ENCODE measurements at places on chromosomes 2 and 18.

GRCh38 chr2:130891966-130892365 is 55.3 kb downstream of the ARHGEF4 start:
- DNase-seq = no peak

DNA sequence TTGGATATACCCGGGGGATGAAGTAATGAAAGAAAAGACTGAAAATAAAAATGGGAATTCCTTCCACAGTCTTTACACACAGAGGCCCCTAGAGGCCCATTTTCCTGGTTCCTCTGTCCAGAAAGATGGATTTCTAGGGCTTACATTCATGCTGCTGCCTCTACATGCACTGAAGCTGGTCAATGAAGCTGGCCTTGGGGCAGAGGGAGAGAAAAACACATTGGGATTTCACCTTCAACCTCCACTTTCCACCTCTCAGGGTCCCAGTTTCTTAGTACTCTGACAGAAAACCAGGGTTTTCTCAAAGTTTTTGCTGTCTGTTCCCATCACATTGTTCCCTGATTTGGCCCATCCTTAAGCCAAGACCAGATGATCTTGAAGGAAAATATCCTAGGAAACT is 154.6 kb upstream of the ZSWIM2 start:
- no peak for DNase-seq

DNA sequence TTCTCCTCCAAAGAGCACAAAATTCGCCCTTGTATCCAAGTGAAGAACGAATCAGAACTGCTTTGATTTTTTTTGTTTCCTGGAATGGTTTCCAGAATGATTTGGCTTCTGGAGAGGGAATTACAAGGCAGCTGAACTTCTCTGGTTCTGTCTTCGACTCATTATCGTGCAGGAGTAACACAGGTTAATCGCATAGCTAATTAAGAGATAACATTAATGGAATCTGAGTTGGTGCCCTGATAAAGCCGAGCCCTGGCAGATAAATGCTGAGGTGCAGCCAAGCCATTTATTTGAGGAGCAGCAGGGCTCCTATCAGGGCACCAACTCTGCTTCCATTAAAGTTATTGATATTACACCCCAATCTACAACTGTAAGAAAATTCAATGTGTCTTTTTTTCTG is 433.7 kb downstream of the ZNF521 start:
- DNase-seq = no peak

- no peak for DNase-seq
Measured at GRCh38 chr2:215797676-215798075, 215.7 kb downstream of the MREG start.

- DNase-seq = no peak
Measured at GRCh38 chr18:40159141-40160017, 1795.7 kb upstream of the PIK3C3 start.

GRCh38 chr2:88258208-88258607 is 88.1 kb downstream of the THNSL2 start:
- no peak for DNase-seq

DNA sequence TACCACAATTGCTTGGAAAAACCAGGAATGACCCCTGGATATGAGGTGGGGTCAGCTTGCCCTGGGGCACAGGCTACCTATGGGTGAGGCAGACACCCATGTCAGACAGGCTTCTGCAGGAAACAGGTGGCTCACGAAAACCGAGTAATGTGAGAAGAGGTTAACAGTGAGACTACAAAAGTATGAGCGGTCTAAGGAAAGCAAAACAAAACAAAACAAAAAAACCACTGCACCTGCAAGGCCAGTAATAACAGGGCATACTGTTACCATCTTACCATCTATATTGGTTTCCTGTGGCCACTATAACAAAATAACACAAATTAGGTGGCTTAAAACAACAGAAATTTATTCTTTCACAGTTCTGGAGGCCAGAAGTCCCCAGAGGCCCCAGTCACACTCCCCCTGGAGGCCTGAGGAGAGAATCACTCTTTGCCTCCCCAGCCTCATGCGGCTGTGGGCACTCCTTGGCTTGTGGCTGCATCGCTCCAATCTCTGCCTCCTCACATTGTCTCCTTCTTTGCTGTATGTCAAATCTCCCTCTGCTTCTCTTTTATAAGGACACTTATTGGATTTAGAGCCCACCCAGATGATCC is 86.6 kb upstream of the EPC2 start:
- no peak for DNase-seq

DNA sequence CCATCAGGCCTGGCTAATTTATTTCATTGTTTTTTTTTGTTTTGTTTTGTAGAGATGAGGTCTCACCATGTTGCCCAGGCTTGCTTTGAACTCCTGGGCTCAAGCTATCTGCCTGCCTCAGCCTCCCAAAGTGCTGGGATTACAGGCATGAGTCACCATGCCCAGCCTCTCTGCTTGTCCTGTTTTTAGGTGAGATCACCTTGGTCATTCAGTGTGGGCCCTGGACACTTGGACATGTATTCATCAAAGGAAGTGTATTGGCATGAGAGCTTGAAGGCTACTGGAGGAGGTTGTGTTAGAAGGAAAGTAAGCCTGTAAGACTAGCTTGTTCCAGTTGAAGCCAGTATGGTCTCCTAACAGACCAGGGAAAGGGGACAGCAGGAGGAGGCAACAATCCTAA is 229.2 kb upstream of the RGPD4 start:
- no peak for DNase-seq

DNA sequence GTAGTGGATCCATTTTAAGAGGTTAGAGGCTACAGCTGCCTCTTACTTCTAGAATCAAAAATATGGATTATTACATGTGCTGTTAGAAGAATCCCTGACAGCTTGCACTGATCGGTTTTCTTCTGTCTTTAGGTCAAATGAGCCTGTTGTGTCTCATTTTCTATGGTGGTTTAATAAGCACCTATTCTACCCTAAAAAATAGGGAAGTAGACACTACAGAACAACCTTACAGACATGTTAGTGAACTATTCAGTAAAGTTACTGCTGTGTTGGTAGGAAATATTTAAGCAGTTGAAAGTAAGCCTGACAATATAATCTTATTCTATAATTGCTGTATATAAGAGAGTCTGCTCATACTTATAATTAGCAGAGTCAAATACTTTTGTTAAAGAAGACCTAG is 168.5 kb upstream of the NOSTRIN start:
- no peak for DNase-seq

- no peak for DNase-seq
Measured at GRCh38 chr2:119240311-119241204, 16.9 kb downstream of the STEAP3 start.

- DNase-seq = no peak
Measured at GRCh38 chr2:189498205-189498604, 56.9 kb downstream of the WDR75 start.

DNA sequence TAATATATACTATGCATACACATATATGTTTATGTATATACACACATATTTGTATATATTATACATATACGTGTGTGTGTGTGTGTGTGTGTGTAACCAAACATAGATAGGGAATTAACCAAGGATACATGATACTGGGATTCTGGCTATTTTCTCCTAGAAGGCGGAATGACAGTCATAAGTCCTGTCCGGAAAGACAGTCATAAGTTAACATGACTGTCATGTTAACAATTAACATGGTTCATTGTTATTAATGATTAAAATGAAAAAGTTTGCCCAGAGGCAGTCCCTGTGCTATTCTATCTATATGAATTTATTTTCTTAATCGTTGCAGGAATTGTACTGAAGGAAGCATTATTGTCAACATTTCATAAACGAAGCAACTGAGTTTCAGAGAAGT is 450.7 kb upstream of the NXPH2 start:
- no peak for DNase-seq

DNA sequence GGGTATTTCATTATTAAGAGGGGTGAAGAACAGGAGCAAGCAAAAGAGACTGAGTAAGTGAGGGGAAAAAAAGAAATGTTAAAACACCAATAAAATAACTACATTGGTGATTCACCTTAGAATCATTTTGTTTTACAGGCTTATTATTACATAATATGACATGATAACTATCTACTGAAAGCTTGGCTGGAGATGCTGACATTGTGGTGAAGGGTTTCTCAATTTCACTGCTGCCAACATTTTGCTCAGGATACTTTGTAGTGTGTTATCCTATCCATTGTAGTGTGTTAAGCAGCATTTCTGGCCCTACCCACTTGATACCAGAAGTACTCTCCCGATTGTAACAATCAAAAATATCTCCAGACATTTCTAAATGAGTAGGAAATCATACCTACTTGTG is 1564.6 kb upstream of the NXPH2 start:
- no peak for DNase-seq

DNA sequence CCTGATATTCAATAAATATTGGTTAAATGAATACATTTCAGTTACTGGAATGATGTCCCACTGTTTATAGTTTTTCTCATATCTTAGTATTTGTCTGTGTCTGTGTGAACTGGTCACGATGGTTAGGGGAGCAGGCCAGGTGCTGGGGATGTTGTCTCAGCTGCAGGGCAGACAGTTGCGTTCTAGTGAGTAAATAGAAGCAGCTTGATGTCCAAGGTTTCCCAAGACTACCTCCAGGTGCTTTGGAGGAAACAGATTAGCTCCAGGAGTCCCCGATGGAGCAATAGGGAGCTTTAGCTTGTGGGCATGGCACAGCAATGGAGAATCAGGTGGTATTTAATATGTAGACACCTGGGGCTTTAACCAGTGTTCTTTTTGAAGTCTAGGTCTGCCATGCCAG is 75.5 kb downstream of the GULP1 start:
- no peak for DNase-seq

DNA sequence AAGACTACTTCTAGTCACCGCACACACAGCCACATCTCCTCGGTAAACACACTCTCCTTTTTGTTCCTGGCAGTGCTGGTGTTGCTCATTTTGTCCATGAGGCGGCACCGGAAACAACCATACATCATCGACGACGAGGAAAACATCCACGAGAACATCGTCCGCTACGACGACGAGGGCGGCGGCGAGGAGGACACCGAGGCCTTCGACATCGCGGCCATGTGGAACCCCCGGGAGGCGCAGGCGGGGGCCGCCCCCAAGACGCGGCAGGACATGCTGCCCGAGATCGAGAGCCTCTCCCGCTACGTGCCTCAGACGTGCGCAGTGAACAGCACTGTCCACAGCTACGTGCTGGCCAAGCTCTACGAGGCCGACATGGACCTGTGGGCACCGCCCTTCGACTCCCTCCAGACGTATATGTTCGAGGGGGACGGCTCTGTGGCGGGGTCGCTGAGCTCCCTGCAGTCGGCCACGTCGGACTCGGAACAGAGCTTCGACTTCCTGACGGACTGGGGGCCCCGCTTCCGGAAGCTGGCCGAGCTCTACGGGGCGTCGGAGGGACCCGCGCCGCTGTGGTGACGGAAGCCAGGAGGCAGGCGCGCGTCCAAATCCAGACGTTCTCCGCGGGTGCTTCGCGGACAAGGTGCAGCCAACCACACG is 221.0 kb downstream of the CDH20 start:
- no peak for DNase-seq

DNA sequence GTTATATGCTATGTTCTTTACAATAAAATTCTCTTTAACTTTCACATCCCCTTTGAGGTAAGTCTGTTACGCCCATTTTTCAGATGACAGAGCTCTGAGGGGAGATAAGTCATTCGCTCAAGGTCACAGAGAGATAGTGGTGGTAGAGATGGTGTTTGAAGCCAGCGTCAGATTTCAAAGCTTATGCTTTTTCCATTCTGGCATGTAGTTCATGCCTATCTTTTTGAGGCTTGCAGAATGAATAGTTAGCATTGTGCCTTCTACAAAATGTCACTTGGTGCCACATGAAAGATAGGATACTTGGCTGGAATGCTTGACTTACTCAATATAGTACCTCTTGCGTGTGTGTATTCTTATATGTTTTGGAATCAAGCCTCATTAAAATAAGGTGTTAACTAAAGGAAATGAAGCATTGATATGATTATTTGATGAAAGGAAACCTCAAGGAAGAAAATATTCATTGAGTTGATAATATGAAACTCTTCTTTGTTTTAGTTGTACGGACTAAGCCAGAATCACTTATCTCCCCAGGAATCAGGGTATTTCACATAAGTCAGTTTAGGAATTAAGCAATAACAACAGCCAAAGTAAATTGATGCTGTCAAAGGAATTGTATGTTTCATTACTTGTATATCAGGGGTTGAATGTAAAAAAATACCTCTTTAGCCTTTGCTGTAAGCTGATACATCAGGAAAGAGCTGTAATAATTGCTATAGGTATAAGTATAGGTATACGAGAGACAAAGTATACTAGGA is 15.5 kb downstream of the SPATS2L start:
- DNase-seq = no peak

DNA sequence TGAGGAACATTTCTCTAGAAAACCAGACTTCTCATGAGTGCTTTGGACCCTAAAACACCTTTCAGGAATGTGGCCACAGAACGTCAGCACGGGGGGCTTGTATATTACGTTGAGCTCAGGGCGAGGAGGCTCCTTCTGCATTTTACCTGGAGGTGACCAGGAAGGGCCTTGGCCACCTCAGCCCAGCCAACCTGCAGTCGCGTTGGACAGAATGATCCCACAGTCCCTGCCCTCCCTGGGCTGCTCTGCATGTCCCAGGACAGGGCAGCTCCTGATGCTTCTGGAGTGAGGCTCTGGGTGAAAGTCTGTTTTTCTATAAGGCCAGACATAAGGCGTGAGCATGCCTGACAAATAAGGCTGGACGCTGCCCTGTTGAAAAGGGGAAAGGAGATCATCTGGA is 121.9 kb downstream of the NDUFA10 start:
- DNase-seq = no peak

DNA sequence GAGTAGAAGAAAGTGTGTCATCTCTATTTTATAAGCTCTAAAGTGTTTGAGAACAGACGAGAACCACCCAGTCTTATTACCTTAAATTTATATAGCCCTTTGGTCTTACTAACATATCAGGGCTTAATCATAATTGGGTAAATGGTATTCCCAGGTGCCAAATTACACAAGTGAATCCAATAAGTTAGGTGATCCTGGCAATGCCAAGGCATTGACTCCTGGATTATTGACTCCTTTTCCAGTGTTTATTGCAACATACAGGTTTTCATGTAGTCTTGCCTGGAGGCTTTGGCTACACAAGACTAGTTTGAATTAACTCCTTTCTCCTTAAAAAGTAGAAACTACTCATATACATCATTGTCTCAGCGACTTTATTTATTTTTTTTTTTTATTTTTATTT is 59.7 kb upstream of the MAPRE2 start:
- DNase-seq = no peak

GRCh38 chr2:127357591-127357990 is 30.2 kb downstream of the MAP3K2 start:
- no peak for DNase-seq

All from T-helper 22 cell (primary cell).